Activated T-helper 9 cell treated with anti-CD3 and anti-CD28 coated beads, Interleukin-2, amount 50 U/mL, for 16 hours (primary cell): ENCODE measurements at places on chromosomes 12 and 14.
A peak's percentile ranks its signal among the peaks of the same experiment; 100 is the strongest.

DNA sequence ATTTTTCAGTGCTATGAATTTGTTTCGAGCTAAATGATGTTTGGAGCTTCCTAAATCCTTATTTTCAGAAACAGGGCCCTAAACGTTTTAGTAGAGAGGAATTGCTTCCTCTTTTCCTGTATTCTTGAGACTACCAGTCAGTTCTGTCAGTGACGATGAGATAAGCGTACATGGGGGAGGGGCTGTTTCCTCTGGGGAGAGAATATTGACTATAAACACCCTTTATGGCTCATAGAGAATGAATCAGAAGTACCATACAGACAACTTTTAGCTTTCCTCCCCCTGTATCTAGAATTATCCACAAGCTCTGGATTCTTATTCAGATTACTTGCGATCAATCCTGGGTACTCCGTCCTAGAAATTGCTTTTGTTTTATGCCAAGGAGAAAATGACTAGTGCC lies 5.1 kb downstream of the TBK1 start:
- peak; percentile 14 for DNase-seq

DNA sequence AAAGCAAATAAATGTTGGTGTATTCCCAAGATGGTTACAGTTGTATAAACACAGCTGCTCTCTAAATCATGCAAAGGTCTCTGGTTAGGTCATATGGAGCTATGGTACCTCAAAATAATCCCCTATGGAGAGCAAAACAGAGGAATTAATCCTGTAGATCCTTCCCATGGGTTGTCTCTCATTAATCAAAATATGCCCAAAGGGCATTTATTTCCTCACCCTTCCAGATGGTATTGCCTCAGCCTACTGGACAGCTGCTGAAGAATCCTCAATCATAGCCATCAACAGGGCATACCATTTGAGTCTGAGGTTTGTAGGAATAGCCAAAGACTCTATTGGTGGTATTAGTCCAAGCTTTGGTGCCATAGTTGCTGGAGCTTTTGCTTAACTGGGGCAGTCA lies 360.9 kb downstream of the RPL10L start:
- no peak for DNase-seq

DNA sequence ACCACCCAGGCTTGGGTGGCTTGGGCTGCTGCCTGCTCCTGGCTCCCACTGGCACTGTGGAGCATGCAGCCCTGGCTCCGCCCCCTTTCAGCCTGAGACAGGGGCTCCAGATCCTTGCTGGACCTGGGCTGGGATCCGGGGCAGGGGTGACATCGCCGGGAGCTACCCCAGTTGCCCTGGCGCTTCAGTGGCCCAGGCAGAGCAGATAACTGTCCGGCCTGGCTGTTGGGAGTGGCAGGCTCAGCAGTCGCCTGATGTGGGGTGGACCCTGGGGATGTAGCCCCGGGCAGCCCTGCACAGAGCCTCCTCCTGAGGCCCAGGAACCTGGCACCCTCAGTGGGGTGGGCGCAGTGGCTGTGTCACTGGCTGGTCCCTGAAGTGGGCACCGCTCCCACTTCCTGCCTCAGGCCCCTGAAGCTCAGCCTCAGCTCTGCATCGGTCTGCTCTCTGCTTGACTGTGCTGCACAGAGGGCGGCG lies 57.9 kb downstream of the FUT8 start:
- no peak for DNase-seq

- DNase-seq: no peak
These were observed 41.2 kb downstream of the NKX2-1 start for GRCh38 chr14:36478782-36479181.

DNA sequence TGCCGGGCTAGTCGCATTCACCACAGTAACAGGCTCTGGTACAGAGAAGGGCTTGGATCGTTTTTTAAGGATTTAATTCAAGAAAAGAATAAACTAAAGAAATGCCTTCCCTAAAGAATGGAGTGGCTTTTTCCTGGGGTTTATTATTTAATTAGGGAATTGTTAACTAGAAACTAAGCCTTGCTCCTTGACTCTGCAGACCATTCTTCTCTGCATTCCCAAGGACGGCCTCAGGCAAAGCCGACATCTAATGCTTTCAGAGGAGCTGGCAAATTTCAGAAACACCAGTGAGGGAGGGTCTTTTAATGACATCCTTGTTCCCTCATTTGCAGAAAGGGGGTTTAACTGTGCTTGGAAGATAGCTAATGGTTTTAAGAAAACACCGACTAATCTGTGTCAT lies 174.0 kb downstream of the EGLN3 start:
- no peak for DNase-seq

GRCh38 chr12:49231878-49232655 lies 32.8 kb upstream of the TUBA1C start:
- DNase-seq: no peak

- DNase-seq: no peak
These were observed 76.4 kb downstream of the BCL2L14 start for GRCh38 chr12:12147111-12147510.

GRCh38 chr12:66640691-66641460 lies 38.0 kb downstream of the GRIP1 start:
- DNase-seq: no peak

DNA sequence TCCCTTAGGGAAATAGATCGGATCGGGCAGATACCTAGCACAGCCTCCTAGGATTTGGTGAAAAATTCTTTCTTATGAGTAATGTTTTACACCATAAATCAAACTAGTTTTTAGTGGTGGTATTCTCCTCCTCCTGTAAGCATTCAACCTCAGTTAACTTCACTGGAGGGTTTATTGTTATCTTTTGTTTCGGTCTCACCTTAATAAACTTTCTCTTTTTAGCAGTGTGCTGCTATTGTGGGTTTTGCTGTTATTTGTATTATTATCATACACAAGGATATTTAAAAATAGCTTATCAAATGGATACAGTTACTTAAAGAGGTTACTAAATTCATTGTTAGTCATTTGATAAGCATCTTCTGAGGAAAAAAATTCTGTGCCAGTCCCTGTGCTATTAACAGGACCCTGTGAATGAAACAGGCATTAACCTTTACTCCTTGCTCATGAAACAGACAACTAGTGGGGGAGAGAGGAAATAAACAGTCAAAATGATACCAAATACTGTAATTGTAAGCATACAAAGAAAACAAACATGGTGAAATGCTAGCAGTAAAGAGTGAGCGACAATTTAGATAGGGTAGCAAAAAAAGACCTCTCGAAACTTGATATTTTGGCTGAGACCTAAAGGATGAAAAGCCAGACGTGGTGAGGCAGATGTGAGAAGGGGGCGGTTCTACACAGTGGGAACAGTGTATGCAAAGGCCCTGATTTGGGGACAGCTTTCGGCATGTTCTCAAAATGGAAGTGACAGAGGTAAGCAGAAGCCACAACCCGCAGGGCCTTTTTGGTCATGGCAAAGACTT lies 178.7 kb upstream of the SOX5 start:
- DNase-seq: no peak

- DNase-seq: no peak
These were observed 68.7 kb upstream of the PWP1 start for GRCh38 chr12:107616941-107617340.

DNA sequence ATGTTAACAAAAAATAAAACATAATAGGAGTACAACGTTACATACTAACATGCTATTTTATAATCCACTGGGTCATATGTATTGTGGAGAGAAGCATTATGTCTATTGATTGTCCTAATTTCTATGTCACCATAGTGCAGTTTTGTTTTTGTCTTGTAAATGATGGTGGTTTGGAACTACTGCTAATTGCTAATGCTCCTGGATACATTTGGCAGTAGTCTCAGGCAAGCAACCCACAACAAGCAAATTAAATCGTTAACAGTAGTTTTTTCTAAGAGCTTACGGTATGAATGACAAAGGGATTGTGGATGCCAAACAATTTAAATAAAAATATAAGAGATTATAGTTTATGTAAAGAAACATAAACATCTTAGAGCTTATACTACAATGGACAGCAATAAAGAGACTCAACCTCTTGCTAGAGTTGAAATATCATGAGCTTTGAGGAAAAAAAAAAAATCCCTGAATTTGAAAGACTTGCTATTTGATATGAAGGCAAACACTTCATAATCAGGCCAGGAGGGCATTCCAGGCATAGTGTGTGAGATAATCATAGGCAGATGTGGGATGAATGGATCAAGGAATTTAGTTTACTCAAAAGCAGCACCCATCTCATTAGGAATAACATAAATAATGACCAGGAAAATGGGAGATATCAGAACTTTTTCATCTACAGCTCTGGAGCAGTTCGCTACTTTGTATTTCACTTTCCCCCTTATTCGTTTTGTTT lies 181.3 kb downstream of the CCDC59 start:
- DNase-seq: no peak

DNA sequence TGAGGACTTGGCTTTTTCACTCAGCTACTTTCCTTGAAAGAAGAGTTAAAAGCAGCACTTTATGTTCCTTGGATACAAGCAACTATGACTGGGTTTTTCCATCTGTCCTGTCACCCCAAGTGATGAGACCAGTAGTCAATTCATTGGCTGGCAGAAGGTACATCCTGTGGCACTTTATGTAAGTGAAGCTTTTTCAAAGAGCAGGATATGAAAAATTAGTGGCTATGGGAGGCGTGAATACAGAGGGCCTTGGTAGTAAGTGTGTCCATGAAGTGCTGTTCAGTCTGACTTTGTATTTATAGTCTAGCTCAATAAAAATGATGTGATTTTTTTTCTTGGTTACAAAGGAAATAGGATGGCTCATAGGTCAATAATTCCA lies 68.8 kb downstream of the DRAM1 start:
- DNase-seq: no peak

GRCh38 chr14:81289516-81289915 lies 68.8 kb upstream of the GTF2A1 start:
- no peak for DNase-seq

DNA sequence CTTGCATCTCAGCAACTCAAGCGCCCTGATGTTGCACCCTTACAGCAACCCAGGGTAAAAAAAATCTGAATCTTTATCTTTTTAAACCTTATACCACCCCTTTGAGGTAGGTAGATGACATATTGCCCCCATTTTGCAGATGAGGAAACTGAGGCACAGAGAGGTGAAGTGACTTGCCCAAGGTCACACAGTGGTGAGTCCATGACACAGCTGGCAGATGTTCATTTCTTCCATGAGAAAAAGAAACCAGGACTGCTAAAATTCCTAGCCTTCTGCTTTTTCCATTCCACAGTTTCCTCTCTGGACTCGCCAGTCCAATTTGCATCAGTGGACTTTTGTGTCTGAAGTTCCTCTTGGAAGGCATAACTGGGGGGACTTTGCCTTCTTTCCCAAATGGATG lies 79.3 kb downstream of the IGF1 start:
- DNase-seq: no peak

DNA sequence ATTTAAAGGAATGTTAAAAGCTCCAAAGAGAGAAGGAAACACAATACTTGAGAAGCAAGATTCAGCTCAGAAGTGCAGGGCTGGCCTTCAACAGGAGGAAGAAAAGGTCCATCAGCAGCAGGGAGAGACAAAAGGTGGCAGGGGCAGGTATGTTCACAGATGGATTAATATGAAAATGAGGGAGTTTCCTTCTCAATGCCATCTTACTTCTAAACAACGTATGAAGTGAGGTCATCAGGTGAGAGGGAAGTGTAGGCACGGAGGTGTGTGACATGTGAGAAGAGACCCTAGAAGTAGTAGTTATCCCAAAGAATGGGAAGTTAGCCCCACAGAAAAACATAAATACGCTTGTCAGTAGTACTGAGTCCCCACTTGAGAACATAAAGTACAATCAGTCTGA lies 122.5 kb downstream of the CCER1 start:
- no peak for DNase-seq

GRCh38 chr14:92280554-92281262 lies 42.3 kb upstream of the SLC24A4 start:
- DNase-seq: no peak

DNA sequence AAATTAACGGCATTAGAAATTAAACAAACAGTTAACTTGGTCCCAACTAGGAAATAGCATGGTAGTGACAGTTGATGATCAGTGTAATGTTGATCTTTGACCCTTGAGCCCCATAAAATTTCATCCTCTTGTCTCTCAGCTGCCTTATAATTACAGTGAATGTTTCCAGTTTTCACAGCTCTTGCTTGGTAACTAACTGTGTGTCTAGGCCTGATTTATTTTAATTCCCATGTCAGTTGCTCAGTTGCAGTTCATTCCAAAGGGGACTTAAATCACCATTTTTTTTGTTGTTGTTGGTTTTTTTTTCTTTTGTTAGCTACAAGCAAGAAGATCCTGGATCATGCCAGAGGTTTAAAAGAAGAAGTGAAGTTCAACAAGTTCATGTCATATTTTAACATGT lies 1883.7 kb upstream of the FLRT2 start:
- no peak for DNase-seq

GRCh38 chr12:95443459-95443858 lies 30.5 kb upstream of the METAP2 start:
- DNase-seq: no peak

- DNase-seq: peak; percentile 28
These were observed 210.9 kb downstream of the MED13L start for GRCh38 chr12:116066381-116067230.

DNA sequence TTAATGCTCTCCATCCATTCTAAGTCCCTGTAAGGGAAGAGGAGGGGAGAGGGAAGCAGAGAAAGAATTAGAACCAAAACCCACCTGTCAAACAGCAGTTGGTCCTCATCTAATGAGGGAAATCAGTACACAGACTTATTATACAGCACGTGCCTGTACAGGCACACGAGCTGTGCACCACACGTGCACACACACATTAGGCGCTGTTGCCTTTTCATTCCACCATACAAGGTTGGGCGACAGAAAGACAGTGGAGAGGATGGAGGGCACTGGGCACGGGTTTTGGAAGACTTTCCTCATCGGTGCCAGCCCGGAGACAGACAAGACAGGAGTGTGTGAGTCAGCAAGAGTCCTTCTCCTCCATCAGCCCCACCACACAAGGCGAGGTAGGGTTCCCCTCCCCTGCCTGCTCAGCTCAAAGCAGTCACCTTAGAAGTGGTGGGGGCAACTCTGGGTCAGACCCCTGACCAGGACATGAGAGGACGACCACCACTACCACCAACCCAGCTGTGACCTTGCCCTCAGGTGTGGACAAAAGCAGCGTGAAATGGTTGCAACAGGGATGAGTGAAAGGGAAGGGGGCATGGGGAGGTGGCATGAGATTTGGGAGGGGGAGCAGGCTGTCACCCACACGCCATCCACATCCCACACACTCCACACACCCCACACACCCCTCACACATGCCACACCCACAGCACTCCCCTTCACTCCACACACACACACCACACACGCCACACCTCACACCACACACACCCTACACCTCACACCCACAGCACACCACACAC lies 80.7 kb downstream of the ACTN1 start:
- no peak for DNase-seq

GRCh38 chr12:116393255-116393654 lies 115.8 kb upstream of the MED13L start:
- DNase-seq: no peak

DNA sequence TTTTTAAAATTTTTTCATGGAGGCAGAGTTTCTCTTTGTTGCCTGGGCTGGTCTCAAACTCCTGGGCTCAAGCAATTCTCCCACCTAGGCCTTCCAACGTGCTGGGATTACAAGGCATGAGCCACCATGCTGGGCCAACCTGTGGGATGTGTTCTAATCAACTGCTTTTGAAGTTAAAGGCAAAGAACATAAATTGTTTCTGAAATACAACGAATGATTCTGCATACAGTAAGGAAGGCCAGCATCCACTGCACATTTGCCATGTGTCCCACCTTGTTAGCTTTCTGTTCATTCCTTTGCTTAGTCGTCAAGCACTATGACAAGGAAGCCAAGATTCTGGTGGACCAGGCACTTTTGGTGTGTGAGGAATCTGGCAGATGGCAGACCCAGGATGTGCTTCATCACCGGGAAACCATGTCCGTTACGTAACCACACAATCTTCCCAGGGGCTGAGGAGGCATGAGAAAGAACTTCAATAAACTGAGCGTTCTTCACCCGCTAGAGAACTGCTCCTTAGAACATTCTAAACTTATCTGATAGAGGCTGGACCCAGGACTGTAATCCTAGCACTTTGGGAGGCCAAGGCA lies 24.5 kb downstream of the MOK start:
- no peak for DNase-seq
